ENCODE measurements at places on chromosomes 12 and 14. TPM values are rescaled to one million over a fixed set of nuclear protein-coding genes. Genes with fewer than 3 reads are reported as not detected.

DNA sequence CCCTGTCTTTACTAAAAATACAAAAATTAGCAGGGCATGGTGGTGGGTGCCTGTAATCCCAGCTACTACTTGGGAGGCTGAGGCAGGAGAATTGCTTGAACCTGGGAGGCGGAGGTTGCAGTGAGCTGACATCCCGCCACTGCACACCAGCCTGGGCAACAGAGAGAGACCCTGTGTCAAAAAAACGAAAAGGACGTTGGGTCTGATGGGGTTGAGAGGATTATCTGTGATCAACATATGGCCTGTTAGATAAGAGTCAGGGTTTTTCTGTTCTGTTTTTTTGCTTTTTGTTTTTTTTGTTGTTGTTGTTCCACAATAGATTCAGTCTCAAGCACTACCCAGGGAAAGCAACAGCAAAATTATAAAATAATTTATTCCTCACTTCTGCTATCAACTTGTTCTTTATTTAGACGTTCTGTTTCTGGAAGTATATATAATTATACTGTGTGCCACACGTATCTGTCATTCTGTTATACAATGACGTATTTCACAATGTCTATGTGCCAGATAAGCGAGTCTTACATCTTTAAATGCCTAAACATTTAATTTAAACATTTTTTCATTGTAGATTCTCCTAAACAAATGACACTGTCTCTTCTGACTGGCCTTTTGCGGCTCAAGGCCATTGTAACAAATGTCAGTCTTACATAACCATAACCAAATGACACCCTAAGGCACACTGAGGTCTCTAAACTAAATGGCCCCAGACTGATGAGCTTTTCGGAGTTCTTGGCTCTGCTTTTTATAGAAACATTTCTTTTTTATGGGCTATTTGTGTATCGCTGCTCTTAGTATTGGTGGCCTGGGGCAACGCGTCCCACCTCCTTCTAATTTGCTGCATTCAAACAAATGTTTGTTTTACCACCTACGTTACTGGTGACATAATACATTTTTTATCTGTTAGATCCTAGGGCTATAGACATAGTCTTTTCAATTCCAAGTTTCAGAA lies 7.2 kb upstream of the P2RX4 start:
- H3K4me3 ChIP-seq, result no peak overlapping the region
- no peaks in the 10 kb centered on the region for H3K36me3 ChIP-seq
- H3K4me1 ChIP-seq, result no peaks in the 10 kb centered on the region
- no peak overlapping the region for H3K27ac ChIP-seq

DNA sequence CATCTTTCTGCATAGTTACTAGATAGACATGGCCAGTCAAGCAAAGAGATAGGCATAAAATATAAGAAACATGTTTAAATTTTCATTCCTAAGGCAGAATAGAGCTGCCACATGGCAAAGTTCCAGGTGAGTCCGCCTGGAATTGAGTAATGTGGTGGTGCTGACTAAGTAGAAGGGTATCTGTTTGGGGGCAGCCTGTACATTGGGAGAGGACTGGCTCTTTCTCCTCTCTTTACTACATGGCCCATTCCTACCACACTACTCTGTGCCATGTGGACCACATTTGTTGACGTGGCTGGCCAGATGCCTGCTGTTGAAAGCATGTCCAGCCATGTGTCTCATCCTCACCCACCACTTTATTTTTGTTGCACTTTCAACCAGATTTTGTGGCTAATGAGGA lies 354.0 kb downstream of the ETNK1 start:
- no peak for DNase-seq
- no peak overlapping the region for H3K4me3 ChIP-seq
- no peak overlapping the region for H3K27ac ChIP-seq
- no peaks in the 10 kb centered on the region for H3K27me3 ChIP-seq
- peaks cover 8% of the 10 kb centered on the region for H3K4me1 ChIP-seq

ACOT6 gene
- not detected for total RNA-seq

GRCh38 chr12:54475537-54475936 lies 2.1 kb upstream of the GTSF1 start:
- no peak for DNase-seq
- no peaks in the 10 kb centered on the region for H3K27me3 ChIP-seq
- H3K36me3 ChIP-seq, result no peaks in the 10 kb centered on the region
- no peak overlapping the region for H3K27ac ChIP-seq
- peaks cover 18% of the 10 kb centered on the region for H3K4me1 ChIP-seq

DNA sequence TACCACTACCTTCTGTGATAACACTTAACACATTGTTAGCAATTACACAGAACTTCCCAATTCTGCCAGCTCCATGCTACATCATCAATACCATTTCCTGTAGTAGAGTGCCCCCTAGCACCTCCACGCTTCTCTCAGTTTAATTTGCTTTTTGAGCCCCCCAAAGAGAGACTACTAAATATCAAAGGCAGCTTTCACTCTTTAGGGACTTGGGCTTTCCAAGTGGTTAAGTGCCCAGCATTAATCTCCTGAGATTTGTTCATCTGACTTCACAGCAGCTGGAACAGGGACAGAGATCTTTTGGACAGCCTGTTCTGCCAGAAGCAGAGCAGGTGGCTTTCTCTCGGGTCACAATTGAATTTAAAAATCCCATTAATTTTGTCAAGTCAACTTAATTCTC lies 954.9 kb downstream of the DIO2 start:
- H3K4me1 ChIP-seq, result no peaks in the 10 kb centered on the region
- DNase-seq, result no peak
- no peaks in the 10 kb centered on the region for H3K27me3 ChIP-seq
- no peak overlapping the region for H3K4me3 ChIP-seq
- H3K36me3 ChIP-seq, result no peaks in the 10 kb centered on the region

MBD6 gene
- 39.2 TPM for total RNA-seq

DNA sequence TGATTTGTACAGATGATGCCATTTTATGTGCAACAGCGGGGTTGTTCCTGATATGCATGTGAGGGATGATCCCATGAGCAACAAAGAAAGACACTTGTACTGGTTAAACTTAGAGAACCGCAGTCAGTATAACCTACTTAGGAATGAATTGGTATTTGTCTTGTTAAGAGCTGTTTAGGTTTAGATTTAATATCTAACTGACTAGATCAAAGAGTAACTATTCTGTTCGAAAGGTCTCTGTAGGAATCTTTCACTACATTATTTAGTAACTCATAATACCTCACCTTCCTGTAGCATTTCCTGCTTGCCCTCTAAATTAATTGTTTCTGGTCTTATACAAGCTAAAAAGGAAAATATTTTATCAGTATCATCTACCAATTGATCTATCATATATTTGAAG lies 350.4 kb downstream of the TRHDE start:
- H3K27ac ChIP-seq, result no peak overlapping the region
- H3K4me1 ChIP-seq, result no peaks in the 10 kb centered on the region
- H3K4me3 ChIP-seq, result no peak overlapping the region
- no peaks in the 10 kb centered on the region for H3K36me3 ChIP-seq

GRCh38 chr14:71621980-71622605 lies 310.1 kb upstream of the RGS6 start:
- no peaks in the 10 kb centered on the region for H3K27me3 ChIP-seq
- peaks cover 4% of the 10 kb centered on the region for H3K36me3 ChIP-seq
- H3K27ac ChIP-seq, result no peak overlapping the region
- no peak overlapping the region for H3K4me3 ChIP-seq
- no peak for DNase-seq

TCTN1 gene
- 42.0 TPM for total RNA-seq

DNA sequence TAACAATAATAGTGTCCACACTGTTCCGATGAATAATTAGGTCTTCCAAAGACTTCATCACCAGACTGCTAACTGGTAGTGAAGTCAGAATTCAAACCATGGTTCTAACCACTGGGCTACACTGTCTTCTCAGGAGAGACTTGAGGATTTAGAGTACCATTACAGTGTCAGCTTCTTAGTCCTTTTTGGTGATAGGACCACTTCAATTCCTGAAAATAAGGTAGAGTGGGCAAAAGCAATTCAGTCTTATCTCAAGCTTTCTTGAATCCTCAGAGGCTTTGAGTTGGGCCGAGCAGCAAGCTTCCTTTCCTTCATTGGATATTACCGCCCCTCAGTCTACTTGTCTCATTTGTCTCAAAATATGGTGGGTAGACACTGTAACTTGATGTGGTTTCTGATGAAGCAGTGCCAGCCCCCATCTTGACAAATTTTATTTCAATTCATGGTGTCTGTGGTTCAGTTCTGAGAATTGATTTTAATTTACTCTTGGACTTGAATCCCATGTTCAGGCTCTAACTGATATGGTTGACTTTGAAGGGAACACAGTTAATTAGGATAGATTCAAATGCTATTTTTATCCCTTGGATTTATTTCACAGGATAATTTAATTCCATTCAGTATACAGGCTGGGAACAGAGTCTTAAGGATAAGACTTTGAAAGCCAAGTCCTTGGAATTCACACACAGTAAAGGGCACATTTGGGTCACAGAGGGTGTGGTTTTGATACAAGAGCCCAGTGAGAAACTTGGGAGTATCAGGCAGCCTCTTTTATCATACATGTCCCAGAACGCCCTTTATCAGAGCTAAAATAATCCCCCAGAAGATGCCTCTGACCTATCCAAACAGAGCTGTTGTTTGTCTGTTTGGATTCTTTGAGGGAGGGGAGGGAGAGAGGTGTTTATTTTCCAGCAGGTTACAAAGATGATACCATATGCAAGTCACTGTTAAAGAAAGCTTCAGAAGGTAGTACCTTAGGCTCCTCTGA lies 167.3 kb downstream of the PRKCH start:
- H3K36me3 ChIP-seq, result no peaks in the 10 kb centered on the region

DNA sequence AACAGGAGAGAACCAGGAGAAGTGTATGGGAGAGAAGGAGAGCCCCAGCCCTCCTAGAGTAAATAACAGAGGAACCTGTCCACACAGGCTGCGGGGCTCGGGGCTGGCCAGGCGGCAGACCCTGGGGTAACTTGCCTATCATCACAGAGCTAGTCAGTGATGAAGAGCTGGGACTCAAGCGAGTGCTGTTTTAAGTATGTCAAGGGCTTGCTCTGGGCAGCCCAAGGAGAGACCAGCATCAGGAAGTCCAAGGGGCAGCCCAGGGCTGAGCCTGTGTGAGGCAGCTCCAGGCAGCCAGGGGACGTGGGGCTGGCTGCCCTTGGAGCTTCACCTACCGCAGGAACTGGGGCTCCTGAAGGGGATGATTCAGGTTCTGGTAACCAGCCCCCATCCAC lies 10.0 kb downstream of the VWF start:
- H3K27me3 ChIP-seq, result no peaks in the 10 kb centered on the region
- H3K36me3 ChIP-seq, result no peaks in the 10 kb centered on the region
- H3K4me3 ChIP-seq, result no peak overlapping the region
- no peak overlapping the region for H3K27ac ChIP-seq
- DNase-seq, result no peak

- no peak for DNase-seq
- no peak overlapping the region for H3K27ac ChIP-seq
- H3K4me3 ChIP-seq, result no peak overlapping the region
- H3K27me3 ChIP-seq, result no peaks in the 10 kb centered on the region
Observed at GRCh38 chr14:91067186-91067585, 6.7 kb upstream of the RPS6KA5 start.

DNA sequence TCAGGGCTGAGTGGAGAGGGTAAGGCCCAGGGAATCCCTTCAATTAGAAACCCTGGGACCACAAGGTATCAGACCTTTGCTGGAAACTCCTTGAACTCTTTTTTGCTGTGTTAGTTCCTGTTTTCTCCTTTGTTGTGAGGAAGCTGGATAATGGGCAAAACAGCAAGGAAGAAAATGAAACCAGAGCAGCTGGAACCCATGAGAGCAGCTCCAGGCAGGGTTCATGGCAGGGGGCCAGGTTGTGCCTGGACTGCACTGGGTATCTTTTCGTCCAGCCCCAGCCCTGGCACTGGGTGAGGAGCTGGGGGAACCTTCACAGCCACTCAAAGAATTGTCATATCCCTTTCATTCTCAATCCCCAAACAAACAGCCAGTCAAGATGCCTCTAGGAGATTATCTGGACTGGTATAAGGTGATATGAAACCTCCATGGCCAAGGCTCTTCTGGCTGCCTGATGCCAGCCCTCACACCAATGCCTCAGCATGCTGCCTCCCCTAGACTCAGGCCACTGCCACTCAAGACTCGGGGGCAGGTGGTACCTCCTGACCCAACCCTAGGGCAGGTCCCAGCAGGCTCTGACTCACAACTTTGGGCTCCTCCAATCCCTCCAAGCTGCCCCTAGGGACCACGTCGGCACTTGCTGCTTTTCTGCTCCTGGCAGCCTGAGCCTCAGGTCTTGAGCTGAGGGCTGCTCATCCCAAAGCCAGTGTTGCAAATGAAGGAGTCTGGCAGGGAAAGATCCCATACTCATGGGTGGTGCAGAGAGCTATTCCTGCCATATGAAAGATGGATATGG lies 16.5 kb downstream of the FAM186B start:
- H3K27me3 ChIP-seq, result no peaks in the 10 kb centered on the region
- H3K4me3 ChIP-seq, result no peak overlapping the region
- no peaks in the 10 kb centered on the region for H3K4me1 ChIP-seq
- no peak for DNase-seq
- no peaks in the 10 kb centered on the region for H3K36me3 ChIP-seq

EXOC5 gene
- 40.3 TPM for total RNA-seq

RPL10L gene
- total RNA-seq, result not detected

- H3K36me3 ChIP-seq, result peaks cover 20% of the 10 kb centered on the region
- no peak overlapping the region for H3K27ac ChIP-seq
- peaks cover 15% of the 10 kb centered on the region for H3K4me1 ChIP-seq
- H3K27me3 ChIP-seq, result no peaks in the 10 kb centered on the region
Observed at GRCh38 chr12:110451263-110451662, 1.1 kb upstream of the ARPC3 start.

DNA sequence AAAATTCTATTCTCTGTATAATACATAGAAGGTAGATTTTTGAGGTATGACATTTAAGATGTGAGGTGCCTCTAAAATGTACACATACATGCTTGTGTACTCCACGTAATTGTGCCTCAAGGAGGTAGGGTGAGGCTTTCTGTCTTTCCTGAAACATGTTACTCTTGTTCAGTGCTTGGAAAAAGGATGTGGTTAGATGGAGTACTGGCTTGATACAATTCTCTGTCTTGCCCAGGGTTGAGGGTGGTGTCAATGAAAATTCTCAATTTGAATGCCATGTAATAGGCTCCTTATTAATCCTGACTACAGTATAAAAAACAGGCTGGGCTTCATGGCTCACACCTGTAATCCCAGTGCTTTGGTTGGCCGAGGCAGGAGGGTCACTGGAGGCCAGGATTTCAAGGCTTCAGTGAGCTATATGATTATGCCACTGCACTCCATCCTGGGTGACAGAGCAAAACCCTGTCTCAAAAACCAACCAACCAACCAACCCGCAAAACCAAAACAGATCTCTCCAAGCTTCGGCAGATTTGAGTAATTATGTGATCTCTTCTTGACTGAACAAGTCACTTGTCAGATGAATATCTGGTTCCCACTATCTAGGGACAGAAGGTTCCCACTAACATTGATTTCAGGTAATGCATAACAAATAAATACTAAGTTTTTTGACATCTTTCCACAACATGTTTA lies 41.6 kb downstream of the RCOR1 start:
- H3K36me3 ChIP-seq, result no peaks in the 10 kb centered on the region
- H3K4me3 ChIP-seq, result no peak overlapping the region
- peaks cover 6% of the 10 kb centered on the region for H3K4me1 ChIP-seq
- no peak overlapping the region for H3K27ac ChIP-seq
- DNase-seq, result no peak
